ENCODE measurements at places on chromosomes 7 and 10. TPM values are rescaled to one million over a fixed set of nuclear protein-coding genes. Genes with fewer than 3 reads are reported as not detected.

DNA sequence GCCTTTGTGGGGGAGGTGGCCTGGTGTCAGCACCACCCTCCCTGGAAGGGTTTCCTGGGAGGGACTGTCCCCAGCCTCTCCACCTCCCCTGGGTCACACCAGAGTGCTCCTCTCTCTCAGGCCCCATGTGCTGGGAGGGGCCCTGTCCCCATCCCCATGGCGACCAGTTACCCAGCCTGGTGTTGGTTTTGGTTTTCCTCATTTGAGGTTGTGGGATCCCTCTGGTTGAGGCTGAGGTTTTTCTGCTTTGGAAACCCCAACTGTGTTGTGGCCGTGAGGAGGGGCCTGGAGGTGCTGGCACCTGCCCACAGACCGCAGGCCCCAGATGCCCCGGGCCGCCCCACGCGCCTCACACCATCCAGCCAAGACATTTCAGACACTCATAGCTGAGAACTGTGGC lies 106.3 kb downstream of the GRK5 start:
- H3K27me3 ChIP-seq: peaks cover 6% of the 10 kb centered on the region
- peak; percentile 60 for DNase-seq
- peaks cover 56% of the 10 kb centered on the region for H3K4me1 ChIP-seq

- DNase-seq: no peak
- H3K27me3 ChIP-seq: no peaks in the 10 kb centered on the region
- H3K27ac ChIP-seq: no peak overlapping the region
- peaks cover 5% of the 10 kb centered on the region for H3K36me3 ChIP-seq
- H3K4me1 ChIP-seq: peaks cover 3% of the 10 kb centered on the region
Measured at GRCh38 chr7:133912916-133913697, 214.0 kb upstream of the LRGUK start.

- H3K4me3 ChIP-seq: no peak overlapping the region
- H3K36me3 ChIP-seq: no peaks in the 10 kb centered on the region
- no peak overlapping the region for H3K27ac ChIP-seq
- no peaks in the 10 kb centered on the region for H3K27me3 ChIP-seq
Measured at GRCh38 chr10:108567899-108568752, 1355.2 kb downstream of the XPNPEP1 start.

The BCAP29 gene
- 52.0 TPM for total RNA-seq

- no peak overlapping the region for H3K27ac ChIP-seq
- H3K4me3 ChIP-seq: no peak overlapping the region
- DNase-seq: no peak
- H3K27me3 ChIP-seq: no peaks in the 10 kb centered on the region
- H3K4me1 ChIP-seq: no peaks in the 10 kb centered on the region
Measured at GRCh38 chr7:149477494-149478443, 16.9 kb upstream of the ZNF777 start.

GRCh38 chr7:12257582-12257981 lies 46.5 kb downstream of the TMEM106B start:
- H3K27ac ChIP-seq: no peak overlapping the region
- H3K27me3 ChIP-seq: peaks cover 15% of the 10 kb centered on the region
- H3K4me3 ChIP-seq: no peak overlapping the region
- peak; percentile 43 for DNase-seq

The LRRN3 gene
- 28.0 TPM for total RNA-seq

The IFIT1B gene
- not detected for total RNA-seq

The LRRC72 gene
- total RNA-seq: not detected

DNA sequence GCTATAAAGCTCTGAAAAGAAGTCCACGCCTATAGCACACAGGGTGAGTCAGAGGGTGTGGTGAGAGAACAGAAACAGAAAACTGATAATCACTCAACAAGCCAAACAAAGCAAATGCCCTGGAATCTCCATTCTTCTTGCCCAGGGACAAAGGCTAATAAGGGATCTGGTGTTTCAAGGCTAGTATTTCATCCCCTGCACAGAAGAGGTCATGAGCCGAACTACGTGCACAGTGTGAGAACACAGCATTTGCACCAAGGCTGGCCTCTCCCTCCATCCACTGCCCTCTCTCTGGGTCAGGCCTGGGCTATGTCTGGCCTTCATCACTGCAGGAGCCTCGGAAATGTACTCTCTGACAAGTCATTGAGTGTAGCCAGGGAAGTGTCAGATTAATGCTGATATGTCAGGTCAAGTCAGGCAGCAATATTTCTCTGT lies 42.7 kb downstream of the PRR15 start:
- no peak overlapping the region for H3K27ac ChIP-seq
- peaks cover 1% of the 10 kb centered on the region for H3K27me3 ChIP-seq
- DNase-seq: no peak

DNA sequence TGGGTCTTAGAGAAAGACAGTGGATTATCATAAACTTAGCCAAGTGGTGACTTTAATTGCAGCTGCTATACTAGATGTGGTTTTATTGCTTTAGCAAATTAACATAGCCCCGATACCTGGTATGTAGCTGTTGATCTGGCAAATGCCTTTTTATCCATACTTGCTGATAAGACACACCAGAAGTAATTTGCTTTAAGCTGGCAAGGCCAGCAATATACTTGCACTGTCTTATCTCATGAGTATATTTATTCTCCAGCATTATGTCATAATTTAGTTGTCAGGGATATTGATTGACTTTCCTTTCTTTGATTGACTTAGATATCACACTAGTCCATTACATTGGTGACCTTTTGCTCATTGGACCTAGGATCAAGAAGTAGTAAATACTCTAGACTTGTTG lies 12.8 kb downstream of the TMEM229A start:
- DNase-seq: no peak
- no peaks in the 10 kb centered on the region for H3K27me3 ChIP-seq
- no peak overlapping the region for H3K4me3 ChIP-seq
- no peaks in the 10 kb centered on the region for H3K36me3 ChIP-seq
- no peaks in the 10 kb centered on the region for H3K4me1 ChIP-seq

The TMEM176B gene
- 0.14 TPM for total RNA-seq

The FEZF1 gene
- not detected for total RNA-seq

All from activated T-helper 2 cell treated with anti-CD3 and anti-CD28 coated beads, Interferon-gamma antibody, Interleukin-2, Interleukin-4, amounts not matched to agents 10 μg/mL and 5 μg/mL and 100 μg/mL, durations not matched to agents 14 hours and 24 hours and 36 hours (primary cell).